Ovary (tissue), 10 donors: ENCODE measurements at places on chromosomes 7 and 10. TPM values are rescaled to one million over a fixed set of nuclear protein-coding genes. Genes with fewer than 3 reads are reported as not detected.

DNA sequence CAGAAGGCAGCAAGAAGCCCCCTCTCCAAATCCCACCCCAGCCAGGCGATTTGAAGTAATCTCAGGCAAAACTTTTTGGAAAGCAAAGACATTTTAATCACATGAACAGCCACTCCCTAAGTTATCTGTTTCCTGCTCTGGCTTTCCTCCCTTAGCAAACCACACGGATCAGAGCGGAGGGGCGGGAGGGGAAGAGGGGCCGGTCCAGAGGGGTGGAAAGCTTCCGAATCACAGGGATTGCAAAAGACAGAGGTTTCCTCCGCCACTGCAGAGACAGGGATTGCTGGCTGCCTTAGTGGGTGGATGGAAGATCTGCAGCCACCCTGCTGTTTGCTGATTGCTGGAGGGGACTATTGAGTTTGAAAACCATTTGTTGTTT is 41.2 kb downstream of the ZCCHC24 start:
- H3K4me1 ChIP-seq = peaks cover 76% of the 10 kb centered on the region
- no peaks in the 10 kb centered on the region for H3K27me3 ChIP-seq
- peak; percentile 83 for DNase-seq
- H3K4me3 ChIP-seq = no peak overlapping the region
- no peaks in the 10 kb centered on the region for H3K36me3 ChIP-seq

DNA sequence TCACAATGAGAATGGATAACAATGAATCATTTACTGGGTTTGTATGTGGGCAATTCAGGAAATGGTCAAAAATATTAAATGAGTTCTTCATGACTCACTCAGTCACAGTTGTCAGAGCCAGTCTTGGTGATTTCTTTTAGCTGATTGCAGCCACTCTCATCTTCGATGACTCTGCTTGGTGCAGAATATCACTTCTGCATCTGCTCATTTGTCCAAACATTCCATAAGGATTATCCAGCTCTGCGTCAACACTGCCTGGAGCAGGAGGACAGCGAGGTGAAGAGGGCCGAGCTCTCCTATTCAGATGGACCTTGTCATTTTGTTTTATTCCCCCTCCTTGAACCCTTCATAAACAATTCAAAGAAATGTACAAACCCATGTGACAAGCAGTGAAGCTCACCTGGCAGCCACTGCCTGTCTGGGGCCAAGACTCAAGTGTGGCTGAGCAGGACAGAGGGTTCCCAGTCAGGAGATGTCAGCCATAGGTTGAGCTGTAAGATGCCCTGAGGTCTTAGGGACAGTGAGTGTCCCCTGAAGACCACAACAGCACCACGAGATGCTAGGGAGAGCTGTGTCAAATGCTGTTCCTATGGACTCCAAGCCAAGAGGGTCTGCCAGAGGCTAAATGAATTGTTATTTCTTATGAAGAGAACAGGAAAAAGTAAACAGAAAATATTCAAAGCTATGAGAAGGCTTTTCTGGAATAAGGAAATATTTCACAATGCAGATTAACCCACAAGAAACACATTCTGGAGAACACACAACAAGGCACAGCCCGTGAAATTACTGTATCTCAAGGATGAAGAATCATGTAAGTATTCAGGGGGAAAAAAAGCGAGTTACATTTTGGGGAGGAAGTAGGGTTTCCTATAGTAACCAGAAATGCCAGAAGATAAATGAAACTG is 33.1 kb upstream of the EGFR start:
- DNase-seq = no peak
- H3K4me3 ChIP-seq = no peak overlapping the region
- H3K4me1 ChIP-seq = no peaks in the 10 kb centered on the region
- no peaks in the 10 kb centered on the region for H3K27me3 ChIP-seq

- H3K4me1 ChIP-seq = no peaks in the 10 kb centered on the region
- no peaks in the 10 kb centered on the region for H3K36me3 ChIP-seq
- DNase-seq = no peak
- no peak overlapping the region for H3K4me3 ChIP-seq
Measured at GRCh38 chr7:150939052-150939451, 39.1 kb downstream of the KCNH2 start.

DNA sequence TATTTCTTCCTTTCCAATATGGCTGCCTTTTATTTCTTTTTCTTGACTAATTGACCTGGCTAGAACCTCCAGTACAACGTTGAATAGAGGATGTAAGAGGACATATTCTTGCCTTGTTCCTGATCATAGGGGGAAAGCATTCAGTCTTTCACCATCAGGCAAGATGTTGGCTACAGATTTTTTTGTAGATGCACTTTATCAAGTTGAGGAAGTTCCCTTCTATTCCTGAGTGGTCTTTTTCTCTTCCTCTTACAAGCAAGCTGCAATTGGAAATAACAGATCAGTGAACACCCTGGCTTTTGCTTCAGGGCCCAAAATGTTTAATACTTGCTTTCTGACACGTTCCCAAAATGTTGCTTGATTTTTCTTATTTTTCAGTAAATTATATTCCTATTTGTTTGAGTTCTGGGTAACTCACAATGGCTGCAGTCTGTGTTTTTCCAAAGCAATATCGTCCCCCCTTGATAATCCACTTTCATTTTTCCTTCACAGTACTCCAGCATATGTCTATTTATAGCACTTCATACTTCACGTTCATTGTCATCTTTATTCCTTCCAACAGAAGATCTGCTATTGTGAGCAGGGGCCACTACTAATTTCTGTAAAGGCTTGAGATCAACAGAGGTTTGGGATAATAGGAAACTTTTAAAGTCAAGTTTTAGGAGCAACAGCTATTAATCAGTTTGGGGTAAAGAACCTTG is 11.7 kb downstream of the CPEB3 start:
- no peak for DNase-seq
- H3K4me3 ChIP-seq = no peak overlapping the region
- H3K36me3 ChIP-seq = no peaks in the 10 kb centered on the region
- peaks cover 3% of the 10 kb centered on the region for H3K4me1 ChIP-seq
- H3K27me3 ChIP-seq = no peaks in the 10 kb centered on the region

The LBX1 gene
- not detected for total RNA-seq

The SFTPA1 gene
- total RNA-seq = 6.6 TPM

The AUTS2 gene
- 47.8 TPM for total RNA-seq

The STAM gene
- total RNA-seq = 24.7 TPM

The ITPRID1 gene
- not detected for total RNA-seq

GRCh38 chr10:62109587-62110293 is 158.9 kb downstream of the RTKN2 start:
- H3K4me1 ChIP-seq = no peaks in the 10 kb centered on the region
- H3K4me3 ChIP-seq = no peak overlapping the region
- DNase-seq = no peak
- no peak overlapping the region for H3K27ac ChIP-seq
- no peaks in the 10 kb centered on the region for H3K27me3 ChIP-seq
- no peaks in the 10 kb centered on the region for H3K36me3 ChIP-seq

The LRRD1 gene
- 0.11 TPM for total RNA-seq

The NRG3 gene
- not detected for total RNA-seq

DNA sequence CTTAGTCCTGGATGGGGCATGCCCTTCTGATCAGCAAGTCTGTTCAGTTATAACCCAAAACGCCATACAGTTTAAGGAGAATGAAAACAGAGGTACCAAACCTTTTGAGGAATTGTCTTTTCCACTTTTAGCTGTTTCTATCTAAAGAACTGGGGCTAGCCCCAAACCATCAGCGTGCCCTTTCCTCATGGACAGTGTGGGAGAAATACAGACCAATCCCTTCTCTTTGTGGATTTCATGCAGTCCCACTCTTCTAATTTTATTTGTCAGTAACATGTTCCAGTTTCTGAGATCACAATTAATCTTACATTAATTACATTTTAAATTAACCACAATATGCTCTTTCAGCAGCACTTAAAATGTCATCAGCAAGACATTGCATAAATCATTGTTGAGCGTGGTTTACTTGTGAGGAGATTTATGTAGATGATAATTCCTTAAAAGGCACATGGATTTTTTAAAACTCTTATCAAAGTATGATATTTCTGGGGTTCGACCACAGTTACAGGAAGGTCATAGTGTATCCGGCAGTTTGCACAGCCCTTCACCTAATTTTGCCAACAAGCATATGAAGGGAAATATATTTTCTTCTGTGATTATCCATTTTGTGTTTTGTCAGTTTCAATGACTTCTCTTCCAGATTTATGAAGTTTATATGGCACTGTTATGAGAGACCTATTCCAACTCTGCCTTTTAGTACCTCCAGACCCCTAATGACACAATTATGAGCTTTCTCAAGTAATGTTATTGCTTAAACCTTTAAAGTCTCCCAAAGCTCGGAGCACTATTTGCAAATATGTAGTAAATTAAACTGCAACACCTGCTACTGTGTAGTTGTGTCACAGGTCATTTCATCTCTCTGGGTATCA is 868.4 kb upstream of the C7orf33 start:
- no peaks in the 10 kb centered on the region for H3K4me1 ChIP-seq
- no peaks in the 10 kb centered on the region for H3K36me3 ChIP-seq
- DNase-seq = no peak

DNA sequence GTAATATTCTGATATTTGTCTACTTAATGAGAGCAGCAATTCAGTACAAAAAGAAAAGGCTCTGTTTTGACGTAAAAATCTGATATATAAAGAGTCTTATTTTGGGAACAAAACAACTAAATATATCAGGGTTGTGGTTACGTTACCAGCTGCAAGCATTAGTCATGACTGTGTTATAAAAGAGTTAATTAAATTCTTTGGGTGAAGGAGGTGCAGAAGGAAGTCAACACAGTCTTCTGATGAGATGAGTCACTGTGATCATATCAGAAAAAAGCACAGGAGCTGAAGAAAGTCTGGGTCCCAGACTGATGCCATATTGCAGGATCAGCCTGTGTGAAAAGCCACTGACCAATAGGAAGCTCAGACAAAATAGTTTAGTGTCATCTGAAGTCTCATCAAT is 234.3 kb upstream of the TEX47 start:
- DNase-seq = no peak
- no peaks in the 10 kb centered on the region for H3K36me3 ChIP-seq
- H3K4me3 ChIP-seq = no peak overlapping the region

GRCh38 chr10:35043796-35044344 is 46.3 kb downstream of the CUL2 start:
- no peaks in the 10 kb centered on the region for H3K36me3 ChIP-seq
- DNase-seq = no peak
- H3K27me3 ChIP-seq = no peaks in the 10 kb centered on the region
- no peak overlapping the region for H3K4me3 ChIP-seq

DNA sequence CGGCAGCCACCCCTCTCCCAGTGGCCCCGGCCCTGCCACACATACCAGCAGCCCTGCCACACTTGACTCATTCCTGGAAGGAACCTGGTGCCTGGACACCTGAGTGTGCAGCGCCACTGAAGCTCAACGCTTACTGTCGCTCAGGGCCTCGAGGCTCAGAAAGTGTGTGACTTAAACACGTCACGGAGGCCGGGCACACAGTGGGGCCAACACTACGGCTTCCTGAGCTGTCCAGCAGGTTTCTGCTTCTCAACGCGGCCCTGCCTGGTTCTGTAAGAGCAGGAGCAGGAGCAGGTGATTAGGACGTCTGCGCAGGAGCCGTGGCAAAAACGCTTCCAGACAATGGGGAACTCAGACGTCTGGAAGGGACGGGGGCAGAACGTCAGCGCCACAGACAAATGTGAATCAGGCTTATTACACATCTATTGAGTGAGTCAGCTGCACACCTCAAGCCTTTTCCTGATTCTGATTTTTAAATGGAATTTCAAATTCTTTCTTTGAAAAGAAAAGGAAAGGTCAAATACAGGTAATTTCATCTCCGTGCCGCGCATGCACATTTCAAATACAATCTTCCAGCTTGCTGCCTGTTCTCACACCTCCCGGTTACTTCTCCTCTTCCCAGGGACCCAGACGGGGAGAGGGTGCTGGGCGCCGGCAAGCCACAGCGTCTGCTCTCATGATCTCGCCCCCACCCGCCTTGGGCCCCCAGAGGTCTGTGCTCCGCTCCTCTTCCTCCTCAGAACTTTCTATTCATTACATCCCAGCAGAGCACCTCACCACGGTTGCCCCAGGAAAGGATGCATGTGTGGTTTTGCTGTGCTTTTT is 66.6 kb downstream of the ADARB2 start:
- no peak overlapping the region for H3K4me3 ChIP-seq
- no peak for DNase-seq
- no peaks in the 10 kb centered on the region for H3K36me3 ChIP-seq
- H3K4me1 ChIP-seq = no peaks in the 10 kb centered on the region
- H3K27me3 ChIP-seq = no peaks in the 10 kb centered on the region

DNA sequence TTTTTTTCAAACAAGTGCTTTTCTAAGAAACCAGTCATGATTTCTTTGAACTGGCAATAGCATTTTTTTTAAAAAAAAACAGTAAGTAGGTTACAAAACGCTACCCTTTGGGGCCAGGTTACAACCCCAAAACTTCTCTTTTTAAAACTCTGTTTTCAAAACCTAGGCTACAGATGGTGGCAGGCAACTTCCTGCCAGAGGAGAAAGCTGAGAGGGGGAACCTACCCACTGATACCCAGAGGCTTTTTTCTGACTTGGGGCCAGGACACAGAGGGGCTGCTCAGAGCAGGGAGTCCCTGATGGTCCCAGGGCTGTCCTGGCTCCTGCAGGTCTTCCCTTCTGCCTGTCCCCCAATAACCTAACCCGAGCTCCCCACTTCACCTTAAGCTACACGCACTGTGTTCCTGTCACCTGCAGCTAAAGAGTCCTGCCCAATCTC is 6.9 kb downstream of the STN1 start:
- H3K27ac ChIP-seq = no peak overlapping the region
- peaks cover 13% of the 10 kb centered on the region for H3K4me1 ChIP-seq
- no peaks in the 10 kb centered on the region for H3K36me3 ChIP-seq
- no peak for DNase-seq
- no peaks in the 10 kb centered on the region for H3K27me3 ChIP-seq
- H3K4me3 ChIP-seq = no peak overlapping the region

DNA sequence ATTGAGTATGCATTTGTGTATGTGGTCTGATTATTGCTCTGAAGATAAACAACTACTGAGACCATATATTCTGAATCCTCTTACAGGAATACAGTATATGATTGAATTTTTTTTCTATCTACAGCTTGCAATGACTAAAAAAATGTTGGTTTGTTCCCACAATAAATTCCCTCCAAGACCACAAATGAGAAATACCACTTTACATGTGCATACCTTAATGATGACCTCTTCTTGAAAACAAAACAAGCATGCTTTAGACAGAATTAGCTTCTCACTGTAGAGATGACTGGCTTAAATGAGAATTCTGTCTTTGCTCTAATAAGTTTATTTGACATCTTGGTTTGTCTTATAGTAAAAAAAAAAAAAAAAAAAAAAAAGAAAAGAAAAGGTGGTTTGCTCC is 241.5 kb downstream of the PCDH15 start:
- H3K27ac ChIP-seq = no peak overlapping the region
- H3K27me3 ChIP-seq = no peaks in the 10 kb centered on the region
- no peaks in the 10 kb centered on the region for H3K4me1 ChIP-seq
- no peaks in the 10 kb centered on the region for H3K36me3 ChIP-seq
- no peak overlapping the region for H3K4me3 ChIP-seq
- DNase-seq = no peak

- H3K4me1 ChIP-seq = no peaks in the 10 kb centered on the region
- H3K36me3 ChIP-seq = no peaks in the 10 kb centered on the region
- no peak overlapping the region for H3K4me3 ChIP-seq
- H3K27ac ChIP-seq = no peak overlapping the region
- DNase-seq = no peak
Measured at GRCh38 chr7:34747176-34747781, 89.3 kb downstream of the NPSR1 start.

- H3K4me1 ChIP-seq = peaks cover 2% of the 10 kb centered on the region
- DNase-seq = no peak
- no peaks in the 10 kb centered on the region for H3K36me3 ChIP-seq
- no peak overlapping the region for H3K4me3 ChIP-seq
Measured at GRCh38 chr10:5698062-5698461, 13.4 kb downstream of the TASOR2 start.

- no peaks in the 10 kb centered on the region for H3K27me3 ChIP-seq
- no peaks in the 10 kb centered on the region for H3K4me1 ChIP-seq
- no peak for DNase-seq
- no peak overlapping the region for H3K4me3 ChIP-seq
- H3K27ac ChIP-seq = peak overlapping the region; percentile 16
Measured at GRCh38 chr10:24771943-24772694, 48.4 kb upstream of the ARHGAP21 start.
